Ecto neural progenitor cell (in vitro differentiated cells): ENCODE measurements at places on chromosomes 1 and 21.
A peak's percentile ranks its signal among the peaks of the same experiment; 100 is the strongest.

- no peak for DNase-seq
Observed at GRCh38 chr1:91763252-91763651, 122.7 kb downstream of the TGFBR3 start.

- DNase-seq = no peak
Observed at GRCh38 chr1:243554686-243555085, 295.4 kb downstream of the AKT3 start.

DNA sequence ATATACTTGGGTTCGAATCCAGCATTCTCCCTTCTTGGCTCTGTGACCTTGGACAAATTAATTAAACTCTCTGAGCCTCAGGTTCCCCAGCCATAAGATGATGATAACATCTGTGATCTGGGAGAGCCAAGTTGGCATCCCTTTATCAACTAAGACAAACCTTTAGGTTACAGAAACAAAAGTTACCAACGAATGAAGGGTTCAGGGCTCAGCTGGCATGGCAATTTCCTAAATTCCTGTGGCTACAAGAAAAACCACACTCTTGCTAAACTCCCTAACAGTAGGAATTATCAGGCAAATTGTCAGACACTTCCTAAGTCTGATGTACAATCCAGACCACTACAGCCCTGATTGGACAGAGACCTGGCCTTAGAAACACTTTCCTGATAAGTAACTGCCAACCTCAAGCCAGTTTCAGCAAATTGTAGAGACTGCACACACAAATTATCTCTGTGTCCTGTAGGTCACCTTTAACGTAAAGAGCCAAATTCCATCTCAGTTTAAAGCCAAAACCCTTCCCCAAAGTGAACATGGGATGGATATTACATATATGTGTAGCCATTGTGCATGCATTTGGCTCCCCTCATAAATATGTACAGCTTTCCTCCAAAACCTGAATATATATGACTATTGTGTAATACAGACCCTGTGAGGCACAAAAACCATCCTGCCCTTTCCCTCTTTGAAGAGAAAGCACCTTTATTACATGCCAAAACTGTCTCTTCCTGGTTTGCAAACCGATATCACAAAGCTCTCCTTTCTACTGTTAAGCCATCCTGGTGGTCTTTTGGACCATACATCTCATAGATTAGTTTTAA, 39.5 kb upstream of the EDARADD start:
- DNase-seq = no peak

DNA sequence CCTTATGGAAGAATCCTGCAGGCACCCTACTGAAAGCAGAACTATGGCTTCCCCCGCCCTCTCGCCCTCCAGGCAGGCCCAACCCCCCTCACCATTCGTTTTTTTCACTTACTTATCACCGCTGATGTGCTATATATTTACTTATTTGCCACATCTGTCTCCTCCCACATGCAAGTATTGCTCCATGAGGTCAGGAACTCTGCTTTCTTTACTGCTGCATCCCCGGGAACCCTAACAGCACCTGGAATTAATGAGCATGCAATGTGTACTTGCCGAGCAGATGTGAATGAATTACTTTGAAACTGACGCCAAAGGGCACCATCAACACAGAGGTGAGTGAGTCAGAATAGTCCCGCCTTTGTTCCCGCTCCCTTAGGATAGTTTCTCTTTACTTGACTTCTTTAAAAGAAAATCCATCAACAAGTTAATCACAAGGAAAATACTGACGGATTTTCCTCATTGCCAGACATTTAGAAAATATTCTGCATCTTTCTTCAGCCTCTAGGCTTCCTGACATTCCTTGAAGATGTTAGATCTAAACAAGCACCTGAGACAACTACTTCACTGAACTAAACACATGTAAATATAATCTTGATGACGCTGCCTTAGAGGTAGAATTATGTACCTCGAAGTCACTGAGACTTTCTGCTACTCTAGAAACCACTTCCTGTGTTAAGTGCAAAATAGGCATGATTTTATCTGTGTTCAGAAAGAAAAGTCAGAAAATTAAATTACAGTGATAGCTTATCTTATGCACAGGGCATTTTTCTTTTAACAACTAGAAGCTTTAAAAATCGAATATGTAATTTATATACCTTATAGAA, 17.5 kb upstream of the RAB4A start:
- DNase-seq = no peak

DNA sequence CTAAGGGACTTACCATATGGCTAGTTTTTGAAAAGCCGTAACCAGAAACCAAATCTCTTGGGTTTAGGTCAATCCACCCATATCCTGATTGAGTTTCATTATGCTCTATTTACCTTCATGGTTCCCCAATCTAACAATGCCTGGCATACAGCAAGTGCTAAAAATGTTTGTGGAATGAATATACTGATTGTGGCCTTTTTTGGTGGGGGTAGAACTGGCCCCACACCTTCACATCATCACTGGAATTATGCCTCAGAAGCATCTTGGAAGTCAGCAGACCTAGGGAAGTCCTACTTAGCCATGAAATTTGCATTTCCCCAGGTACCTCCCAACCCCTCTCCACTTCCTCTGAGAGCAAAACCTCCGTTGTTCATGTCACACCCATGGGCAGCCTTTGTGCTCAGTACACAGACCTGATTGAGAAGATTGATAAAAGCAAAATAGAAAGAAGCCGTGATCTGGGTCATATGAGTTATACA, 17.8 kb upstream of the SLAMF1 start:
- no peak for DNase-seq

DNA sequence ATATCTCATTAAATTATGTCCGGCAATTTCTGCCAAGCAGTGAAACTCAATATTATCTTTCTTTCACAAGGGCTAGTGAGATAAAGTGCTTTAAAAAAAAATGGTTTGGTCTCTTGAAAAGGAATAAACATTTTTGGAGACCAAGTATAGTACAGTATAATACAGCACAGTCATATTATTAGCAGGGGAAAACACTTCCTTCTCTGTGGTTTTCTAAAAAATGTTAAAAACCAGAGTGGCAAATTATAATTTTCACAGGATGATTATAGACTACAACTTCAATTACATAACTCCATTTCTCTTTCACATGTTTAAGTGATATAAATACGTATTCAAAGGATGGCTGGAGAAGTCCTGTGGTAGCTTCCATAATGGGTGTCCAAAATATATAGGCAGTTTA, 170.3 kb upstream of the DMRTA2 start:
- no peak for DNase-seq

DNA sequence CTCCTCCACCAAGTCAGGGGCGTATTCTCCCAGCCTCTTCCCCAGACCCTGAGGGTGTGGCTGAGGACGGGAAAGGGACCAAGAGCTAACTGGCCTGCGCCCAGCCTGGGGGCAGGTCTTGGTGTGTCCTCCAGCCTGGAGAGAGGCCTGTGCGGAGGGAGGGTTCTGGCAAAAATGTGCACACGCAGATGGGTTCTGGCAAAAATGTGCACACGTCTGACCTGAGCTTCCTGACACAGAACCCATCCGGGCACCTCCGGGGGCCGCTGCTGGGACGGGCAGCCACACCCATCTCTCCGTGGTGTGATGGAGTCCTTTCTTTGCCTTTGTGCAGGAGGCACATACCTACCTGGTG, 23.1 kb upstream of the PKP1 start:
- DNase-seq = no peak

- DNase-seq = no peak
Observed at GRCh38 chr1:240693844-240694243, 81.9 kb upstream of the GREM2 start.

DNA sequence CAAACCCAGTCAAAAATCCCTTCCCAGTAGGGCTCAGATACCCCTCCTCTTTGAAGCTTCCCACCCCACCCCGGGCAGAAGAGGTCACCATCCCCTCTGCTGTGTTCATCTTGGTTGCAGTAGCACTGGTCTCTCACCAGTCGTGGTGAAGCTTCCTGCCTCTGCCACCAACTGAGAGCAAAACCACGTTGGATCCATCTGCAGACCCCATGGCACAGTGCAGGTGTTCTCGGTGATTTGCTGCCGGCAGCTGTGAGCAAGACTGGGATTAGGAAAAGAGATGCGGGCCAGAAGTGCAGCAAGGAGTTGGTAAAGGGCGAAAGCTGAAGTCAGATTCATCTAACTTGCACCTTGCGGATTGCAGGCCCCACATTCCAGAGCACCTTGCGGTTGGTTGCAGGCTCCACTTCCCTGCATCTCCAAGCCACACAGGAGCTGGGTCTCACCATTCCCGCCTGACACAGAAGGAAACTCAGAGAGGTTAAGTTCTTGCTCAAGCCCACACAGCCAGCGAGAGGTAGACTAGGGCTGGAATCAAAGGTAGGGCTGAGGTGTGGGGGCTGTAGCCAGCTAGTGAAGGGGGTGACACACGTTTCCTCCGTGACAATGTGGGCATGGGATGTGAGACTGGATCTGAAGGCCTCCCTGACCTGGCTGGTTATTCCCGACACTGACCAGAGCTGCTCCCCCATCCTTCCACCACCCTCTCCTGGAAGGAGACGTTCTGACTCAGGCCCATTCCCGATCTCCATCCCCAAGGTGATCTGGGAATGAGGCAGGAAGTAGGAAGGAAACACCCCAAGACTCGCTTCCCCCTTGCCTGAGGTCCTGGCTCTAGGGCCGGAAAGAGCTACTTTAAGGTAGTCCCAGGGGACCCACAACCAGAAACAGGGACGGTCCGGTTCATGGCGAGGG, 3.3 kb upstream of the FAM110D start:
- DNase-seq = no peak

DNA sequence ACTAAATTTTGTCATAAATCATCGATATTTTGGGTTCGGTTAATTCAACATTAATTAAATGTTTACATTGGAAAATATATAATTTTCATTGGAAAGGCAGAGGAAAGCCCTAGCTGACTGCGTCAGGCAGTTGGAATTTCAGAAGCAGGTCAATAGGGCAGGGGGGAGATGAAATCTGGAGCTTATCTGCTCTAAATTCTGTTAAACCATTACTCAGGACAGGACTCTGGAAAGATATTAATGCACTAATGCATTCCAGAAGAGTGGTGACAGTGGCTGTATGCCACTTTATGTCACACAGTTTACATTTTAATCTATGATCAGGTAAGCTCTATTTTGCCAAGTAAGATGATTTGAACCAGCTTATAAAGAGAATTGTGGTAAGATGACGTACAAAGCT, 153.0 kb upstream of the B3GALT2 start:
- no peak for DNase-seq

DNA sequence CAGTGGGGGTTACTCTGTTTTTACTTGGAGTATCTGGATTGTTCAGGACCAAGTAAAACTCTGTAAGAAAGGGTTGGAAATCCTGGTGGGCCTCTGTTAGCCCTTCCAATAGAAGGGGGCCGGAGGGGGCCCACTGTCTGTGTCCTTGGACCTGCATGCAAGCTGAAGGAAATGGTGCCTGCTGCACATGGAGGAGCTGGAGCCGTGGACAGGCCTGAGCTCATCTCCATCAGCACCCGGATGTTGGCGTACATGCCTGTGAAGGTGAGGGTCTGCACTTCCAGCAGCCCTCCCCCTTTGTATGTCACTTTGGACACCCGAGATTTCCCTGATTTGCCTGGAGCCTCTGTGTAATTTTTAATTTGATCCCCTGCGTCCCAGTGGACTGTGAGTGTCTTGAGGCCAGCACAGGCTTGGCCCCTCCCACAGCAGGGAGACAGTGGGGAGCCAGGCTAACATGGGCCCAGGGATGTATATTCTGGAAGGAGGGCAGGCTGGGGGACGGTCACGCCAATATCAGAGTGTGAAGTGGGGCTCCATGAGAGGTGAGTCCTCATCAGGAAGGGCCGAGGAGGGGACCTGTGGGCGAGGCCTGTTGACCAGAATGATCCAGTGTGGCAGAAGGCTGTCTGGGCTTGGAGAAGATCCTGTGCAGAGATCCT, 16.8 kb downstream of the GALNT2 start:
- no peak for DNase-seq

DNA sequence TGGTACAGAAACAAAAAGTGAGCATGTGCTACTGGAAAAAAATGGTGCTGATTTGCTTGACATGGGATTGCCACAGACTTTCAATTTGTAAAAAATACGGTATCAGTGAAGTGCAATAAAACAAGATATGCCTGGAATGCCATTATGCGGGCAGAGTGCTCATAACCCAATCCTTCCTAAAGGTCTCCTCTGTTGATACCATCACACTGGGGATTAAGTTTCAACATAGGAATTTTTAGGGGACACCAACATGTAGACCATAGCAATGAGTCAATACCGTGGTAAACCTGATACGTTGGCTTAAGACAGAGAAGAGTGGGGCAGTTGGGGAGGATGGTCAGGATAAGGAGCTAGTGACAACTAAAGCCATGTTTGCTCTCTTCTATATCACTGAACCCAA, 20.5 kb downstream of the MX1 start:
- no peak for DNase-seq

DNA sequence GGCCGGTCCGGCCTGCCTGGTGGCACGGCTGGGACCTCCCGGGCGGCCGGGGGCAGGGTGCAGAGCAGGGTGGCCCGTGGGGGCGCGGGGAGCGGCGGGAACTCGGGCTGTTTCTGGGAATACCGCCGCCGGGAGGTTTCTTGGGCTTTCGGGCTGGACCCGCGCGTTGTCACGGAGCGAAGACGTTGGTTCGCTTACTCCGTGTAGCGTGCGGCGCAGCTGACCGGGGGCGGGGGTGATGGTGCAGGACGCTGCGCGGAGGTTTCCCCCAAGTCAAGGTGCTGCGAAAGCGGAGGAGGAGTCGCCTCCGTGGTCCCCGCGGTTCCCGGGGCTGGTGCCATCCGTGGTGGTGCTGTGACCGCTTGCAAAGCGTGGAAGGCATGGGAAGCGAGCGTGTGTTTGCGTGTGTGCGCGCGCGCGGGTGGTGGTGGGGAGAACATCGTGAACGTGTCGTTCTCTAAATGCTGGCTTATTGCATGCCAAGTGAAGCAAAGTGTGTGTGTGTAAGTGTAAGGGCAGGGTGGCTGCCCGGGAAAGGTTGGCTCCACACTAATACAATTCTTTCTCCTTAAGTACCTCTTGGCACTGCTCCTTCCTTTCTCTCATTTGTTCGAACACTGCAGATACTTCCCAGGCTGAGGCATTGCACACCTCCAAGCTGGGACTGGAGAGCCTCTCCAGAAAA, 1.1 kb downstream of the RYR2 start:
- DNase-seq = peak; percentile 60

DNA sequence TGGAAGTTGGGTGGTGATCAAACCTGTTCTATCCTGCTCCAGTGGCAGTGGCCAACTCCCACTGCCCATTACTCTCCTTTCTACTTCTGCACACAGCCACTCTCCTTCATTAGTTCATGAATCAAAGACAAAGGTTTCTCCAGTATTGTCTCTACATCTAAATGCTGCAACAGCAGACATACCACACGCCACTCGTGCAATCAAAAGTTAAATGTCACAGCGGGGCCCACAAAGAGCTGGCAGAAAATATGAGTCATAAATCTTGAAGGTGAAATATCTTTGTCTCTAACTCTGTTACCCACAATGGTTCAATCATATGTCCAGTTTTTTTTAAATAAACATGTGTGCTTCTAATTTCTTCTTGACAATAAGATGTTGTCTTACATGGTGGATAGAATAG, 13.3 kb downstream of the APCS start:
- DNase-seq = no peak

GRCh38 chr1:58107943-58108342, 438.6 kb downstream of the OMA1 start:
- DNase-seq = no peak
